Activated CD8-positive, alpha-beta memory T cell treated with anti-CD3 and anti-CD28 coated beads for 24 hours (primary cell): ENCODE measurements at places on chromosomes 7 and 10.

DNA sequence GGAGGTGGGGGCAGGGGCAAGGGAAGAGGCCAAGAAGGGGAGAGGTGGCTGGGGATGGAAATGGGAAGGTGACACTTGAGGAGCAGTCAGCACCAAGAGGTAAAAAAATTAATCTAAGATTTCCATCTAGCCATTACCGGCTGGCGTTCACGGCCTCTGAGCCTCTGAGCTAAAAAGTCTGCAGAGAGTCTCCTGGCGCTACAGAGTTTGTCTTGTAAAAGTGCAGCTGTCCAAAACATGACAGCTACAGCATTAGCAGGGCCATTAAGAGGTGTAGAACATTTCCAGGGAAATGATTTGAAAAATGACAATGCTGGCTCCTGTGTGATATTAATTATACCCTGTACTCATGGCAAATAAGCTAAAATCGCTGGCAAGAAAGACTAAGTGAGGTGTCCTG lies 167.6 kb downstream of the LRMDA start:
- DNase-seq = no peak

- DNase-seq = no peak
These were observed 149.0 kb downstream of the ARHGAP21 start for GRCh38 chr10:24574578-24575155.

- no peak for DNase-seq
These were observed 272.7 kb downstream of the HDAC9 start for GRCh38 chr7:18768256-18768655.

- DNase-seq = no peak
These were observed 34.9 kb downstream of the ASAH2 start for GRCh38 chr10:50216418-50216817.

DNA sequence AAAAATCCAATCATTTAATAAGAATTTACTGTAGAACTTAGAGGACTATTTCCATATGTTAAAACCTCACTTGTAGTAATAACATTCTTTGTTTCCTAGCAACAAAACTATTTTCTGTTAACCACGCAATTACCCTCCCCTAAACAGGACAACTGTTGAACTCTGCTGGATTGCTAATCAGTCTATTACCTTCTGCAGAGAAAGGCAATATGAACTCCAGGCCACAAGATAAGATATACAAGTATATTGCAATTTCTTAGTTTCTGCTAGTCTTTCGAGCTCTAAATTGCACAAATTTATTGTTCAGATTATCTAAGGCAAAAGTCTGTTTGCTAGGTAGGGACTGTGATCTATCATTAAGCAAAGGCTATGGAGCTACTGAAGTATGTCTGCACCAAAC lies 920.1 kb upstream of the LRRN3 start:
- no peak for DNase-seq

GRCh38 chr7:146735992-146736391 lies 619.4 kb downstream of the CNTNAP2 start:
- no peak for DNase-seq

DNA sequence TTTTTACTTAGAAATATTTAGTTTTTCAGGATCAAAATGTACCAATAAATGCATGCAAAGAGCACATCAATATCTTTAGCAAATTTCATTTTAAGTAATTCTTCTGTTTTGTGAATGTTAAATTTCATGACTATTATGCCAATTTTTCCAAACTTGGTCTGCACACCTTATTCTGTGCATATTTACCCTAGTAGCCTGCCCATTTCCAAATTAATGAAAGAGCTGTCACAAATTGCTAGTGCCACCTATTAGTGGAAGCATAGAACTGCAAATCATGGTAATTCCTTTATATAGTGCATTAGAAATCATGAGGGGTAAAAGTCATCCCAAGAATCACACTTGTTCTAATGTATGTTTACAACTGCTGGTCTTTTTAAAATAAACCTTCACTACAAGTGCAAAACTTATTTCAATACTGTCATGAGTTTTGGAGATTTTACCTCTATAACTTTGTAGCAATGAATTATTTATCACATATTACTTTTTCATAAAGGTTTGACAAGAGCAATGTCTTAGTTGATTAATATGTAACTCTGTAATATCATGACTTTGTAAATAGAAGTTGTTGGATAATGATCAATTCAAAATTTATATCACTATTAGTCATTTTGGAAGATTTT lies 5.7 kb downstream of the SEMA3A start:
- no peak for DNase-seq

DNA sequence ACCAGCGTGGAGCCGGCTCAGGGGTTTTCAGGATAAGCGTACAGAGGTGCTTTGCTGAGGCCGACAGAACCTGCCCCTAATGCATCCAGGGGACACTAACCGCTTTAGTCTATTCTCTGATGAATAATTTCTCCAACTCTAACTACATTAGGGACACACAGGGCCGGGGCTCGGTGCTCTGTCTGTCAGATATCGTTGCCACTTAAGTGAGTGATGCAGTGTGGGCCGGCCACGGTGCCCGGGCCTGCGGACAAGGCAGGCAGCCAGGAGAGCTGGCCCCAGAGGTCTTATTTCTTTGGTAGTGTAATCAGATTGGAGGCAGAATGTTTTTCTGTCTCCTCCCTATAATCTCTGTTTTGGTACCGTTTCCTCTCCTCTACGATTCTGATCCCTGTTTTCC lies 62.7 kb downstream of the ADRA2A start:
- no peak for DNase-seq

DNA sequence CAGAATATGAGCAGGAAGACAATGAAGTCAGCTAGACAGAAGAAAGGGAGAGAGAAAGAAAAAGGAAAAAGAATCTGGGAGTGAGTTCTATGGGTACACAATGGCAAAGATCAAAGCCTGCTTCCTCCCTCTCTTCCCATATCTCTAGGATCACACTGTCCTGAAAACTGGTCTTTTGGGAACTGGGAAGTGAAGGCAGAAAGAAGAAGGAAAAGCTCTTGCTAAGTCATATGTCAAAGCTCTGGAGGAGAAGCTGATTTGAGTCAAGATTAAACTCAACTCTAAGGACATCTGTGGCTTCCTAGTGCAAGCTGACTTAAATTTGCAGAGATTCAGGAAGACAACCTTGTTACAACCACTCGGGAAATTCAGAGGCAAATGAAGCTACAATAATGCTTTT lies 147.5 kb downstream of the DOCK4 start:
- no peak for DNase-seq

GRCh38 chr10:114334301-114334700 lies 70.0 kb downstream of the AFAP1L2 start:
- DNase-seq = no peak

DNA sequence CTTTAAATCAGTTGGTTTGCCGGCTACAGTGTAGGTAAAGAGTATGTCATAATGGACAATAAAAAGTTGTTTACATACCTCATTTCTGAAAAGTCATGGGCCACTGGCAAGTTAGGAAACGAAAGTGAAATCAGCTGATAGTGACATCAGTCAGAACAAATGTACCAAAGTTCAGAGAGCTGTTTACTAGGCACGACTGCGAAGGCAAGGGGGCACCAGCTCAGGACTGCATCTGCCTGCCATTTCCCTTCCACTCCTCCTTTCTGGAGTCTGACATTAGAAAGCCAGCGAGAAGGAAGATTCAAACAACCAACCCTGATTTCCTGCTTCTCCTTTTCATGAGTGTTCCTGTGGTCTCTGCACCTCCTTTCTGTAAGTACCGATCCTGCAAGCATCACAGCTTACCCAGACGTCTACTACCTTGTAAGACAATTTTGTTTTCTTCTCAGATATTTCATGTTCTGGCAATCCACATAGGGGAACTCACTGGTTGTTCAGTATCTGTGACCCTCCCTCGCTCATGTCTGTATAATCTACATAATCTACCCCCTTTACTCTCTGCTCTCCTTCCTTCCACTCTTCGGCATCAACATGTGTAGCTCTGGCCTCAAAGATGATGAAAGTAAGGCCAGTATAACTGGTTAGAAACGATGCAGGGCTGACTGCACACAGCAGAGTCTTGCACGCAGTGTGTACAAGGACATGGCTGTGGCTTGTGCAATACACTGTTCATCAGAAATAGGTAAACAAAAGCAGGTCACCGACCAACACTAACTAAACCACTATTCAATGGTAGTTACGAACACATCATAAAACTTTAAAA lies at the start of gene TMEM140:
TSS of gene TMEM140 (plus strand) at position 174 of the 823 bp plus-strand sequence. CDS start 16,370 bp downstream, outside the sequence.
- DNase-seq = peak; percentile 77

GRCh38 chr10:86411852-86412560 lies 45.4 kb upstream of the GRID1 start:
- DNase-seq = no peak

DNA sequence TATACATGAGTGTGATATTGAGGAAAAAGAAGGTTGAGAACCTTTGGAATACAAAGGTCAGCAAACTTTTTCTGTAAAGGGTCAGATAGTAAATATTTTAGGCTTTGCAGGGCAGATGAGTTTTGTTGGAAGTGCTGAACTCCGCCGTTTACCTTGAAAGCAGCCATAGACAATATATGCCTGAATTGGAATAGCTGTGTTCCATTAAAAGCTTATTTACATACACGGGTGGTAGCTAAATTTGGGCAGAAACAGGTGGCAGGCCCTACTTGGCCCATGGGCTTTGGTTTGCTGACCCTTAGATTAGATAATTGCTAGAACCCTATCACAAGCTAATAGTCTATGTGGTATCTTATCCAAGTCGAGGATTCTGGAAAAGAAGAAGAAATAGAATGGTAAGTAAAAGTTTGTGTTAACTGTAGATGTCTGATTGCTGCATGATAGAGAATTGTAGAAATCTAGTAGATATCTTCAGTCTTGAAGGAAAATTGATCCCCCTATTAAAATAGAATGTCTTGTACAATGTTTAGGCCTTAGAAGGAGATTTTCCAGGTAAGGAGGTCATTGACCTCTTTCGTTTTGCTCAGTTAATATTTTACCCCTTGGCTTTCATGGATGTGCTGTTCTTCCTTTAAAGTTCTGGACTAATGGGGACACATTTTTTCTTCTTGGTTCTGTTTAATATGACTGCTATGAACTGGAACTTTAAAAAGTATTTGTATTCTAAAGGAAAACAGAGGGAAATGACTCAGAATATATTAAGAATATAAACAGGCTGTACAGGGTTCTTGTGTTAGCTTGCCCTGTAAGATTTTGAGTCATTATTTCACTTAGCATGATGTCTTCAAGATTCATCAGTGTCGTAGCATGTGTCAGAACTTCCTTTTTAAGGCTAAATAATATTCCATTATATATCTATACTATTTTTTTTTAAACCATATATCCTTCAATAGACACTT lies 8.0 kb downstream of the RBM33 start:
- no peak for DNase-seq

GRCh38 chr7:15554744-15555143 lies 7.1 kb downstream of the AGMO start:
- DNase-seq = no peak

GRCh38 chr10:98312349-98312748 lies 44.4 kb upstream of the LOXL4 start:
- no peak for DNase-seq

- no peak for DNase-seq
These were observed 5.0 kb downstream of the PDZD8 start for GRCh38 chr10:117370205-117370604.

DNA sequence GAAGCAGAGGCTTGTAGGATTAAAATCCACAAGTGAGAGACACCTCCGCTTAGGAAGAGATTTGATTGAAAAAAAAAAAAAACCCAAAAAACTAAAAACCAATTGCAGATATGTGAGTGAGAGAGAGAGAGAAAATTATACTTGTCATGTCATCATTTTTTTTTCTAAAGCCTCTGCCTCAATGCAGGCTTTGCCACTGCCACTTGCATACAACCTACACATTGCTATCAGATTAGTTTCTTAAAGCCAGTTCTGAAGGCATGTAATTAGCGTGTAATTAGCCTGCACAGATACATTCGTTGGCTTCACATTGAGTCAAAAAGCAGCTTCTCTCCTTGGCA lies 86.1 kb upstream of the MTPN start:
- no peak for DNase-seq

DNA sequence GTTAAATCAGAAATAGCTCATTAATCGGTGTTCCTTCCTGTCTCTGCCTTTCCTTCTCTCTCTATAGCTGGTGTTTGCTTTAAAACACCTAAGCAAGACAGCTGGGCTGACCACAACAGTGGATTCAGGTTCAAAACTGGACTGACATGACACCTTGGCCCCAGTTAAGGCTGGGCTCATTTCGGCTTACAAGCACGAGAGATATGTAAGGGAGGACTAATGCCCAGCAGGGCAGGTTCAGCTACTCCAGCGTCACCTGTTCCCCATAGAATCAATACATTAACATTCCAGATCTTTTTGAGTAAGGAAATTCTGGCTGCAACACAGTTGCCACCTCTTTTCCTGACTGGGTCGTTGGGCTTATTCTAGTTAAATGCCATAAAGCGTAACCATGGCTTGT lies 323.0 kb upstream of the AOAH start:
- no peak for DNase-seq

GRCh38 chr7:1505731-1506550 lies 1.8 kb upstream of the INTS1 start:
- DNase-seq = no peak

DNA sequence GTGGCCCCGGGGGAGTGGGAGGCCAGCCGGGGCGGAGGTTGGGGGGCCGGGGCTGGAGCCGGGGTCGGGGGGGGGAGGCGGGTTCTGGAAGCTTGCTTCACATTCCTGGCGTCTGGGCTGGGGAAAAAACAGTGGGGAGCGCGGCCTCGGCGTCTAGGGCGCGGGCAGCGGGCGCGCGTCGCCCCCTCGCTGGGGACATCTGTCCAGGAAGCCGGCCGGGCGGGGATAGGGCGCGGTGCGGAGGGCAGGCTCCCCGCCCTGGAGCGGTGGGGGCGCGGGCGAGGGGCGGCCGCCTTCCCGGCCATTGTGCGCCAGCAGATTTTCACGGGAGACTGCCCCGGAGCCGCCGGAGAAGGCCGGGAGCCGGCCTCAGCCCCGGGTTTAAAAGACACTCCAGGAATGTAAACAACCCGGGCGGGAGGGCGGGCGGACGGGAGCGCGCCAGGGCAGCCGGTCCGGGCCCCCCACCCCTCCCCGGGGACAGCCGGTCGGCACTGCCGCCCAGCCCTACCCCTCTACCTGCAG lies 1.4 kb downstream of the ZMIZ1 start:
- no peak for DNase-seq

DNA sequence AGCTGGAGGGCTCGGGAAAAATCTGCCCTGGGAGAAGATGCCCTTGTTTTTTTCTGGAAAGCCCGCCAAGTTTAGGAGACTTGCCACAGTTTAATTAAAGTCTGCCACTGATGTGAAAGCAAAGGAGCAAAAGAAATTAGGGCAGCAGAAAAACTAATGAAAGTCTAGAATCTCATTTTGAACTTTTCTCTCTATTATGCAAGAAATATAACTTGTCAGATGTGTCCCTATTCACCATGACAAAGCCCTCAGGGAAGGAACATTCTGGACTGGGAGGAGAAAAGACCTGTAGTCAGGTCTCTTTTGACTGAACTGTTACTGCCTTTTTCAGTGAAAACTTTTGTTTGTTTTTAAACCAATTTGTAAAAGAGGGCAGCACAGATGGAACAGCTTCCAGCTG lies 715.5 kb downstream of the SORCS3 start:
- DNase-seq = no peak

DNA sequence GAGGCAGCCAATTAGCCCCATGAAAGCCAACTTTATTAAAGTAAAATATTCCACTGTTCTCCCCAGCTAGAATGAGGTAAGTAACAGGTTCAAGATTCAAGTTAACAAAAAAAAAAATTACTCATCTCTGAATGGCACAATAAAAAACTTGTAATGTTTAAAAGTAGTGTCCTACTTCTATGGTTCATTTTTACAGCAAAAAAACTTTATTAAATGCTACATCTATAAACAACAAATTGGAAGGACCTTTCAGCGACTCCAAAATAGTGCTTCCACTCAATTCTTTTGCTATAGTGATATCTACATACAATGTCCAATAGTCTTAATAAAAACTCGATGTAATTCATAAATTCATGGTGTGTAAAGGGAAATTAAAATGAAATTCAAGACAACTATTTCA lies 59.2 kb downstream of the EZH2 start:
- DNase-seq = no peak
